Stimulated activated CD4-positive, alpha-beta T cell treated with anti-CD3 and anti-CD28 coated beads, Interleukin-15, amount 100 ng/mL, for 48 hours (primary cell): ENCODE measurements at places on chromosomes 6 and 20.
A peak's percentile ranks its signal among the peaks of the same experiment; 100 is the strongest.

GRCh38 chr20:4369798-4370124, 351.9 kb upstream of the PRND start:
- DNase-seq = peak; percentile 25

DNA sequence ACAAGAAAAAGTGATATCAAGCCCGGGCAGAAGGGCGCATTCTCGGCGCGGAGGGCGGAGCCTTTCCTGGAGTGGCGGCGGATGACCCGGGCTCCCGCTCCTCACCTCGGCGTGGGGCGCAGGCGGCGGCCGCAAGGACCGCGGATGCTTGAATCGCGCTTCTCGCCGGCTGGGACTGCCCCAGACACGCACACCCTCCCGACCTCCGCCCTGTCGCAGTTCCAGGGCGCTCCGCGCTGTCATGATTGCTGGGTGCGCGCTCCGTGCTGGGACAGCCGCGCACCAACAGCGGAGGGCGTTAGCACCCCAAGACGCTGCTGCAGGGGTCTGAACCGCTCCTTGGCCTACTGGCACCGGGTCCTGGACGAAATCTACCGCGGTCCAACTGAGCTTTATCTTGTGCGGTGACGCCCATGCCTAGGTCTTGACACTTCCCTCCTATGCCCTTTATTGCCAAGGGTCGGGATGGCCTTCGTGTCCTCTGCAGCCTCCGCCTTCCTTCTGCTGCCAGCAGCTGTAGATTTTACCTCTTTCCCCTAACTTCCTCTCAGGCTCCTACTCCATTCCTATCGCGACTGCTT, 43.3 kb downstream of the IRAK1BP1 start:
- DNase-seq = peak; percentile 2

- DNase-seq = no peak
Observed at GRCh38 chr20:10067321-10067720, 32.5 kb downstream of the ANKEF1 start.

- no peak for DNase-seq
Observed at GRCh38 chr20:39751557-39752137, 789.5 kb downstream of the DHX35 start.

- DNase-seq = no peak
Observed at GRCh38 chr6:143652841-143653331, 24.9 kb upstream of the PHACTR2 start.

- no peak for DNase-seq
Observed at GRCh38 chr6:12483712-12484111, 193.6 kb downstream of the EDN1 start.

DNA sequence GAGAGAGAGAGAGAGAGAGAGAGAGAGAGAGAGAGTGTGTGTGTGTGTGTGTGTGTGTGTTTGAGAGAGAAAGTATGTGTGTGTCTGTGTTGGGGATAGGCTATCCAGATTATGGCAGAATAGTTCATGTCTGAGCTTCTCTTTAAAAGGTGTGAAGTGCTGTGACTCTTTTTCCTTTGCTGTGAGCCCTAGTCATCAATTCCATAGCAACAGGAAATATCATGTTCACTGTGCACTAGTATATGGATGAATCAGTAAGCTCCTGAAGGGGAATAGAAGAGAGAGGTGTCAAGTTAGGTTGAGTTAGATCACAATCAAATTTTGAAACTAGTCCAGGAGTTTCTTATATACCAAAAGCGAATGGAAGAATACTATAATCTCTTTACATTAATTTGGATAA, 318.7 kb downstream of the RFPL4B start:
- DNase-seq = no peak

GRCh38 chr20:46056027-46056833, 27.2 kb downstream of the SLC12A5 start:
- no peak for DNase-seq

DNA sequence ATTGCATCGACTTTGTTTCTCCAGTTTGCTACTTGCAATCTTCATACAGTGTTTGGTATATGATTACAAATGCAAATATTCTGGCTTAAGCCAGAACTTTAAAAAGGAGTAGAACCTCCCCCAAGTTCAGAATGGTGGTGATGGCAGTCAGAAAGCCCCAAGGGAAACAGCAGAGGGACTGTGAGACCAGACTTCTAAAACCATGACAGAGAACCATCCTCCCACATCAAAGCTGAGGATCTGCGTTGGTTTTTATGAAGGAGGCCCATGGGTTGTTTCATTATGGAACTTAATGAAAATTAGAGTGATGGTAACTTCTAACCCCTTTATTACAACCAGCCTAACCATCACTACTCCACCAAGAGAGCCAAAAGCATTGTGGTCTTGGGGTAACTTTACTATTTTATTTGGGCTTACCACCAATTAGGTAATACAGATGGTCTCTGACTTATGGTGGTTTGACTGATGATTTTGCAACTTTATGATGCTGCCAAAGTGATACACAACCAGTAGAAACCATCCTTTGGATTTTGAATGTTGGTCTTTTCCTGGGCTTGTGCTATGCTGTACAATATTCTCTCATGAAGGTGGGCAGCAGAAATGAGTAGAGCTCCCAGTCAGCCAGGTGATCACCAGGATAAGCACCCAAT, 10.9 kb upstream of the MRS2 start:
- no peak for DNase-seq

DNA sequence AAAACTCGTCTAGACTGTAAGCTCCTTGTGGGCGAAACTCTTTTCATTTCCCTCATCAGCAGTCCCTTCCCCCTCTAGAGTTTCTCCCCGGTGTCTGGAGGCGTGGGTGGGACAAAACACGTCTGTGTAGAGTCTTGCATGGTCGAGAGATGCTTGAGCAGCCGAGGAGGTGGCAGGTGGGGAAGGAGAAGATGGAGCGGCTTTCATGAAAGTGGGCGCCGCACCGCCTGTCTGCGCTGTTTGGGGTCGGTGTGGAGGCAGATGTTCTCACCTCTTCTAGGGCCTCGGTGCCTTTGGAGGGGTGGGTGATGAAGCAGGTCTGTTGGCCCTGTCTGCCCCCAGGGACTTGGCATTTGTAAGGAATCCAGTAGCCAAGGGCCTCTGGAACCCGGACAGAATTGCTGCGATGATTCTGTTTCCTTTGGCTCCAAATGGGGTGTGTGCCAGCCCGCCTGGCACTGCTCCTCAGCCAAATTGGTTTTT, 1.2 kb downstream of the BRPF3 start:
- no peak for DNase-seq

DNA sequence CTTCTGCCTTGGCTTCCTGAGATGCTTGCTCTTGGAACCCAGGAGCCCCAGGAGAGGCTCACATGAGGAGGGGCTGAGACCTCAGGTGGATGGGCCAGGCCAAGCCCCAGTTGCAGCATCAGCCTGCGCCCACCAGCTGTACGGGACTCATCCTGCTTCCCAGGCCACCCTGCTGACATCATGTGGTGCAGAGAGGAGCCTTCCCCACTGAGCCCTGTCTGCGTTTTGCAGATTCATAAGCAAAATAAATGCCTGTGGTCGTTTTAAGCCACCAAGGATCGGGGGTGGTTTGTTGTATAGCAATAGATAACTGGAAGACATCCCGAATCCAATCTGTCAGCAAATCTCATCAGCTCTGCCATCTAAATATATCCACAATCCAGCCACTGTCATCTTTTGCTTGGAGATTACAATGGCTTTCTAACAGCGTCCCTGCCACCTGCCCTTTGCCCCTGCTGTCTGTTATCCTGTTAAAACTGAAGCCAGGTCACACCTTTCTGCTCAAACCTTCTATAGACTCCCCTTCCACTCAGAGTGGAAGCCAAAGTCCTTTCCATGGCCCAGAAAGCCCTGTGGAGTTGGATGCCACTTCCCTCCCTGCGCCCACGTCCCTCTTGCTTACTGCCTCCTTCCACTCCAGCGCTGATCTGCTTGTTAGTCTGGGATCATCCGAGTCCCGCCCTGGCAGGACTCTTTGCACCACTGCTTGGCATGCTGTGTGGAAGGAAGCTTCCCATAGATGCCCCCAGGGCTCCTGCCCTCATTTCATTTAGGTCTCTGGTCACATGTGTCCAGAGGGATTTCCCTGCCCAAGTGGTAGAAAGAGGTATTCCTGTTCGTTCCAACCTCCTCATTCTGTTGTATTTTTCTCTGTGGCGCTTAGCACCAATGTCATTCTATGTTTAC, 24.0 kb upstream of the MLN start:
- no peak for DNase-seq

- DNase-seq = no peak
Observed at GRCh38 chr6:90442366-90442765, 144.5 kb downstream of the MAP3K7 start.

DNA sequence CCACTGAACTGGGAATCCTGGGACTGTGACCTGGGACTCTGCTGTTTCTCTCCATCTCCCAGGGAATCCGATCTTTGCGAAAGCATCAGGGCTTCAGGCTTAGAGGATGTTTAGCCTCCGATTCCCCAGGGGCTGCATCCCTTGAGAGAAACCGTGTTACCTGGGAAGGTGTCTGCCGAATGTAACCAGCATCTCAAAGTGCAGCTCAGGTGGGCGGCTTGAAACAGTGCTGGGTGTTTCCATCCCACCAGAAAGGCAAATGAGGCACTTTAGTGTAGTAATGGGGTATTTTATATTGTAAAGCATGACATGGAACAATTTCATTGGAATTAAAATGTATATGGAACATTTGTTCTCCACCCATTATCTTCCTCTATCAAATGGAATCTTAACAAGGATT, 15.2 kb downstream of the CDH4 start:
- DNase-seq = no peak
